ENCODE measurements at places on chromosomes 6 and 20. TPM values are rescaled to one million over a fixed set of nuclear protein-coding genes. Genes with fewer than 3 reads are reported as not detected.

GRCh38 chr6:65157025-65157424 lies 550.0 kb downstream of the EYS start:
- no peak for DNase-seq

DNA sequence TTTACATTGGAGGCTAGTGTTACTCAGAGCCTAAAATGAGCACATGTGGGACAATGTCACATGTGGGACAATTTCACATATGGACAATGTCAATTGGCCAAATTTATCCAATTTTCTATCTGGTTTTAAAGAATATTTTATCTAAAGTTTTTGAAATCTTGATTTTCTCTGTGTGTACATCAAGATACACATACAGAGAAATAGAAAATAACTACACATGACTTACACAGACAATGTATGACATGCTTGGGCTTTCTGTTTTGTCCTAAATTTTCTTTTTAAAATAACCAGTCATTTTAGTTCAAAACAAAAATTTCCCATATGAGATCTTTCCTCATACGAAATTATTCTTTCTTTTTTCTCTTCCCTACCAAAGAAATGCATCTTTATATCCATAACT lies 24.6 kb downstream of the GGTLC1 start:
- no peak for DNase-seq

GRCh38 chr6:84522135-84522549 lies 242.3 kb downstream of the TBX18 start:
- no peak for DNase-seq

GRCh38 chr20:25237610-25238318 lies 10.1 kb upstream of the PYGB start:
- DNase-seq = no peak

DNA sequence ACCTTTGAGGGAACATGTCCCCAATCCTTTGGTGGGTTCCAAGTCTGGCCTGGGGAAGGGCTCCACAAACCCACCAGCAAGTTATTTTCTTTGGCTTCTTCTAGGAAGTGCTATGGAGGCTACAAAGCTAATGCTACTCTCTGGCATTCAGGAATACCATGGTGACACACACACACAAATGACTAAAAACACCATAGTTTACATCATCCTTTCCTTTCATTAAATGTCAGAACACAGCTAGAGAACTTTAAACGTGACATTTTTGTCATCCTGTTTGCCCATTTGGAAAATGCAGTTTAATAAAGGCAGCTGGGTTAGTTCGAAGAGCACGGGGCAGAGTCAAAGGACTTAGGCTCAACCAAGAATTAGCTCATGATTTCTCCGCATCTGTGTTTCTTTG lies 40.2 kb upstream of the PROKR2 start:
- no peak for DNase-seq

DNA sequence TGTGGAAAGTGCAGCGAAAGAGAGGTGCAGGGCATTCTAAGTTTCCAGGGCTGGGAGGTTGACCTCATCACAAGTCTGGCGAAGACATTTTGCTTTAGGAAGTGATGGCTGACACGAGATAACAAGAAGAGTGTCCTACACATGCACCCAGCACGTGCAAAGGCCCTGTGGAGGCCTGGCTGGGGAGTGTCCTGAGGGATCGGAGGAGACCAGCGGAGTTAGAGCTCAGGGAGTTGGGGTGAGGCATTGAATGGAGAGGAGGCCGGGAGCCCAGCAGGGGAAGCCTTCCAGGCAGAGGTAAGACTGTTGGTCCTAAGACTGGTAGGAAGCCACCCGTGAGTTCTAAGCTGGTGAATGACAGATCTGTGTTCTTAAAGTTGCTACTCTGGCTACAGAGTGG lies 58.4 kb downstream of the PPP1R14C start:
- DNase-seq = no peak

DNA sequence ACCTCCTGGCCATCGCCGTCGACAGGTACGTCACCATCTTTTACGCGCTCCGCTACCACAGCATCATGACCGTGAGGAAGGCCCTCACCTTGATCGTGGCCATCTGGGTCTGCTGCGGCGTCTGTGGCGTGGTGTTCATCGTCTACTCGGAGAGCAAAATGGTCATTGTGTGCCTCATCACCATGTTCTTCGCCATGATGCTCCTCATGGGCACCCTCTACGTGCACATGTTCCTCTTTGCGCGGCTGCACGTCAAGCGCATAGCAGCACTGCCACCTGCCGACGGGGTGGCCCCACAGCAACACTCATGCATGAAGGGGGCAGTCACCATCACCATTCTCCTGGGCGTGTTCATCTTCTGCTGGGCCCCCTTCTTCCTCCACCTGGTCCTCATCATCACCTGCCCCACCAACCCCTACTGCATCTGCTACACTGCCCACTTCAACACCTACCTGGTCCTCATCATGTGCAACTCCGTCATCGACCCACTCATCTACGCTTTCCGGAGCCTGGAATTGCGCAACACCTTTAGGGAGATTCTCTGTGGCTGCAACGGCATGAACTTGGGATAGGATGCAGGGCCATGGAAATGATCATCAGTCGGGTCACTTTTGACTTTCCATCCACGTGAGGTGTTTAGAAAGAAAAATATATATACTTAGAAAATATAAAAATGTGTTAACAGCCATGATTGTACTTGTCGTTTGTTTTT lies 868 bp downstream of the MC3R start:
- DNase-seq = no peak

GRCh38 chr6:62740596-62740995 lies 454.6 kb upstream of the KHDRBS2 start:
- no peak for DNase-seq

DNA sequence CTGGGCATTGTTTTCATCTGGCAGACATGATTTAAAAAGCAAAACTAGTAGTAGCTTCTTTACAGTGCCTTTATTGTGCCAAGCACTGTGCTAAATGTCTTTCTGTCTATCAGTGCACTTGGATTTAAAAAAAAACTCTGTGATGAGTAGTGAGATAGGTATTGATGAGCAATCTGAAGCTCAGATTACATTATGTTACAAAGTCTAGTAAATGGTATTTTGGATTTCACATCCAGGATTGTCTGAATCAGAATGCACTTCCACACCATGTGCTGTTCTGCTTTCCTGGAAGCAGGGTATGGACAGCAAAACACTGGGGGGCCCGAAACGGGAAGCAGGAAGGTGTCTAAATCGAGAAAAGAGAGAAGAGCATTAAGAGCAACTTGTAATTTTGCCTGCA lies 103.4 kb upstream of the CCN2 start:
- DNase-seq = no peak

DNA sequence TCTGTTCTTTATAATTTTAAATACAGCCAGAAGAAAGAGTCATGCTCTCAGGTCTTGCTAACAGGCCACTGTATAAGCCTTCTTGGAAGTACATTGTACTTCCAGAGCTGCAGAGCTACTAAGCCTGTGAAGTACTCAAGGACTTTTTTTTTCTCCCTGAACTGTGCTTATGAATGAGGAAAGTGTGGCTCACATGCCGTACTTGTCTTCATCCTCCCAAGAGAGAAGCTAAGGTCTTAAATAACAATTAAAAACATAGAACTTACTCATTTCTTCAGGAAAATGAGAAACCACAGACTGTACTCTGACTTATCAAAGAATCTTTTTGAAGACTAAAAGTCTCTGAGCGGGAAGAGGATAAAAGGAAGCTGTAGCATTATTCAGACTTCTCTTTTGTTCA lies 218.3 kb downstream of the HTR1B start:
- DNase-seq = no peak

GRCh38 chr20:30937790-30938189 lies 319.7 kb upstream of the DEFB115 start:
- no peak for DNase-seq

GRCh38 chr6:16398587-16398986 lies 160.2 kb downstream of the GMPR start:
- DNase-seq = no peak

DNA sequence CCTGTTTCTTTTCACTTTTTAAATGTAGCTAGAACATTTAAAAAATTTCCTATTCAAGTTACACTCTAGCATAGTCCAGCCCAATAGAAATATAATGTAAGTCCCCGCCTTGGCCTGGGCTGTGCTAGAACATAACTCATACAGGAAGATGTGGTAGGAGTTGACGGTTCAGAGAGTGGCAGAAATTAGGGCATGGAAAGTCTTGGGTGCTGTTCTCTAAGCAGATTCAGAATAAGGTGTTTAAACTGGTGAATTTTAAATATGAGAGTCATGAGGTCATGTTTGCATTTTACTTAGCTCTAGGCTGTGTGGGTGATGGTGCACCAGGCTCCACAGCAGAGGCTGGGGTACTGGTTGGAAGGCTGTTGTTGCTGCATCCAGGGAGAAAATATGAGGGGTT lies 256.5 kb downstream of the FARS2 start:
- DNase-seq = no peak

GRCh38 chr20:32281711-32282110 lies 4.3 kb downstream of the KIF3B start:
- no peak for DNase-seq

Gene ZFP64
- total RNA-seq = 8.4 TPM

Gene POU5F1
- total RNA-seq = 0.69 TPM

Gene CST7
- total RNA-seq = 0.66 TPM

Gene CSE1L
- 38.2 TPM for total RNA-seq
